GF-D8 (cell line): ENCODE measurements at places on chromosomes 11 and 22.

DNA sequence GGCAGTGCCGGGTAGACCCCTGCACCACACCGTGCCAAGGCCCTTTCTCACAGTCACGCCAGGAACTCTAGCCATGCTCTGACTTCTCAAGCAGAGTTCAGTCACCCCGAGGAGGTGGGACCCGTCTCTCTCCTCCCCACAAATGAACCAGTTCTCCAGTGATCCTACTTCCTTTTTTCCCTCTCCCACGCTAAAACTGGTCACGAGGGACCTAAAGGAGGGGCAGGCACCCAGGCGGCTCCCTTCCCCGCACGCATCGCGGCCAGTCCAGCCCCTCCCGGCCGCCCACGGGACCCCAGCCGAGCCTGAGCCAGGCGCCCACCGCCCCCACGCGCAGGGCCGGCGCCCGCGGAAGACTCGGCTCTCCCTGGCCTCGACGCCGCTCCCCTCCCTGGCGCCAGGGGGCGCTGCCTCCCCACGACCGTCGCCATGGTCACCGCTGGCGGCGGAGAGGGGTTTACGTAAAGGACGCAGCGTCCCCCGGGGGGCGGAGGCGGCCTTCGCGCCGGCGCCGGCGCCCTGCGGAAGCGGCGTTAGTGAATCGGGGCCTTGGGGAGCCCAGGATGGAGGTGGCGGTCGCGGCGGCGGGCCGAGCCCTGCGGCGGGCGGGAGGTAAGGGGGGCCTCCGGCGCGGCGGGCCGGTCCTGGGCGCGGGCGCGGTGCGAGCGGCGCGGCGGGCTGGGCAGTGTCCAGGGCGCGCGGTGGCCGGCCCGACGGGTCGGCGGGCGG is at the start of gene DAGLA:
DAGLA (plus strand) TSS at position 499 of the 729 bp plus-strand sequence. CDS start 39,765 bp downstream, outside the sequence.
- no peak for DNase-seq

DNA sequence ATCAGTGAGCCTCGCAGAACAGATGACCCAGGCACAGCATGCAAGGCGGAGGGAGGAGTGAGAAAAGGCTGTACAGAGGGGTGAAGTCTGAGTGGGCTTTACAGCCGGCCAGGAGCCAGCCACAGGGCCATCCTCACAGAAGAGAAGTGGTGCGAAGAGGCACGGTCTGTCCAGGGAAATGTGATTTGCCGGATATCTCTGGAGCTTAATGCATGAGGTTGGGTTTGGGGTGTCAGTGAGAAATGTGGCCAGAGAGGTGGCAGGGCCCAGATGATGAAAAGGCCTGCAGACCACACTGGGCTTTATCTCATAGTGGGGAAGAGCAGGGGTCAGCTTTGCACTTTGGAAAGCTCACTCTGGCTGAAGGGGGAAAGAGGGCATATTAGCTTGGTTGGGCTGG is 255.2 kb downstream of the BUD13 start:
- no peak for DNase-seq

DNA sequence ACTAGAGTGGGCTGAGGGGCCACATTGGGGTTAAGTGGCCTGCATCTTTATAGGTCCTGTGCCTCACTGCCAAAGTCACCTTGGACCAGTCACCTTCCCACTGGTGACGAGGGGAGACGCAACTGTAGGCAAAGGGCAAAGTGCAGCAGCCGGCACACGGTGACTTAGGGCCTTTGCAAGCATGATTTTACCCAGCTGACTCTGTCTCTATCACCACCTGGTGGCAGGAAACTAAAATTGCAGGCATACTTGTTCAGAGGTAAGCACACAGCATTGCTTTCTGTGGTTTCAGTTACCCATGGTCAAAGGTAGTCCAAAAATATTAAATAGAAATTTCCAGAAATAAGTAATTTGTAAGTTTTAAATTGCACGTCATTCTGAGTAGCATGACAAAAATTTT is 1164.4 kb downstream of the BRD1 start:
- no peak for DNase-seq

- no peak for DNase-seq
Observed at GRCh38 chr22:33347002-33347401, 288.8 kb upstream of the SYN3 start.
